ENCODE measurements at places on chromosomes 4 and X.
A peak's percentile ranks its signal among the peaks of the same experiment; 100 is the strongest.

DNA sequence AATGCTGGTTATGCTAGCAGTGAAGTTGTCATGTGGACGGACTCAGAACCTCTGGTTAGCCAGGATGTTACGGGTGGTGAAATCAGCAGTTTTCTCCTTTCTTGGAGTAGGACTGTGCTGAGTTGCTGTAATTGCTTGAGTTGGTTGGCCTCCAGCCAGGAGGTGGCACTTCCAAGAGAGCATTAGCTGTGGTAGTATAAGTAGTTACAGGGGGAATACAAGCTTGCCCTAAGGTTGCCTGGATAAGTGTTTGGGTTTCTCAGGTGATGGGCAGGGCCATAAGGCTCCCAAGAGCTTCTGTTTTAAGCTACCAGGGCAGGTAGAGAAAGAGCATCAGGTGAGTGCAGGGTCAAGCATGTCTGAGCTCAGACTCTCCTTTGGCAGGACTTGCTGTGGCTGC, 103.0 kb downstream of the ZNF518B start:
- no peak for DNase-seq

DNA sequence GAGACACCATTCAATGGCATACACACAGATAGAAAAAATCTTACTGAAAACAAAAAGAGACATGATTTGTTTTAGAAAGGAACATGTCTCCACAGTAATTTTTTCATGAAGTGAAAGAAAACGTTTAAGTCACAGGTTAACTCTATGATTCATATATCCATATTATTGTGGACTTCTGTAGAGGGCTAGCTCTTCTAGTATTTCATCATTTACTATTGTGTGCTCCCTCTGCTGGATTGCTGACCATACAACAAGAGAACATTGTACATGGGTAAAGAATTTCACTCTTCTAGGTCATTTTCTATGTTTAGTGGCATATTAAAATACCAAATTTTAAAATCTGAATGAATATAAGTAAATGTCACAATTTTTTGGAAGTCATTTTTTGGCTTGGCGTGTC, 91.8 kb upstream of the POU3F4 start:
- DNase-seq, result no peak

DNA sequence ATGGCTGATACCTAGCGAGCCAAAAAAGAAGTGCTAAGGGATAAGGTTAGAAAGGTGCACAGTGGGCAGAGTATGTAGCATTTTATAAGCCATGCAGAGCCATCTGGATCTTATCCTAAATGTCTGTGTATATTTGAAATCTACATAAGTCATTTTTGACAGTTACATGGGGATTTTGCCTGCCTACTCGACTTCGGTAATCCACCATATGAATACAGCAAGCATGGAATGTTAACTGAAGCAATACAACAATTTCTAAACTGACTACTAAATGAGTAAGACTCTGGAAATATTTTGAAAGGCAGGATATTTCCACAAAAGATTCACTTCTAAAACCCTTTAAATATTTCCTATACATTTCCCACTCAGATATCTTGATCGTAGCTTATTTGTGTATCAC, 122.5 kb downstream of the KCNIP4 start:
- DNase-seq, result no peak

GRCh38 chr4:8182858-8183725, 16.0 kb upstream of the SH3TC1 start:
- peak; percentile 33 for DNase-seq

GRCh38 chrX:40931921-40932320, 153.3 kb upstream of the USP9X start:
- no peak for DNase-seq

DNA sequence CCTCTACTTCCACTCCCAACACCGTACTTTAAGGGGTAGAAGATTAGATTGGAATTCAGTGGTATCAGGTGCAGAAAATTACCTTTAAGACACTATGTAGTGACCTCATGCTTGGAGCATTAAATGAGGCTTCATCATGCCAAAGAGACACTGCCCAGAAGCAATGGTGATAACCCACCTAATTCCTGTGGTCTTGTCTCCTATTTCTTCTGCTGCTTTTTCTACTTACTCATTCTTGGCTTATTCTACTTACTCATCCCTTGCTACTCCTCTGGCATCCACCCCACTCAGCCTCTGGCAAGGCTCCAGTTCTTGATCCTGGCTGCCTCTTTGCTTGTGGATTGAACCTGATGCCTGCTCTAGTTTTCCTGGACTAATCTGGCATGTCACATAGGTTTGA, 62.3 kb upstream of the ADAMTS3 start:
- no peak for DNase-seq

Data from skin of body (tissue), 3 donors.